ENCODE measurements at places on chromosomes 16 and 17.

DNA sequence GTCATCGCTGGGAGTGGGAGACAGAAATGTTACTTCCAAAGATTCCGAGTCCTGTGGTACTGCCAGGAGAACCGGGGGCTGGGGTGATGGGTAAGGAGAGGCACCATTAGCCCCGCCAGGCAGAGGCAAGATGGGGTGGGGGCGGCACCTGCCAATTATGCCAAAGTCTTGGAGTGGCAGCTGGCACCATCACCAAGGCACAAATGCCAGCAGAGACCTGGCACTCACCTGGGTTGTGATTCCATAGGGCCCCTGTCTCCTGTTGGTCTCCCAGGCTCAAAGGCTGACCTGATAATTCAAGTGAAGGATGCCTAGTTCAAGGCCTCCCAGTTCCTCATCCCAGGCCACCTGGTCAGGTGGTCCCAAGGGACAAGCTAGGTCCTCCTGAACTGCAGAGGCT, 7.6 kb downstream of the NXPH3 start:
- peaks cover 7% of the 10 kb centered on the region for H3K4me1 ChIP-seq
- DNase-seq, result no peak
- peaks cover 9% of the 10 kb centered on the region for H3K27me3 ChIP-seq

GRCh38 chr17:30590081-30590733, 113.0 kb downstream of the GOSR1 start:
- no peaks in the 10 kb centered on the region for H3K27me3 ChIP-seq
- no peak overlapping the region for H3K27ac ChIP-seq
- no peak for DNase-seq
- H3K4me3 ChIP-seq, result no peak overlapping the region

- H3K27ac ChIP-seq, result no peak overlapping the region
- no peaks in the 10 kb centered on the region for H3K4me1 ChIP-seq
- no peaks in the 10 kb centered on the region for H3K36me3 ChIP-seq
Measured at GRCh38 chr17:77733576-77734296, 224.8 kb upstream of the TNRC6C start.

DNA sequence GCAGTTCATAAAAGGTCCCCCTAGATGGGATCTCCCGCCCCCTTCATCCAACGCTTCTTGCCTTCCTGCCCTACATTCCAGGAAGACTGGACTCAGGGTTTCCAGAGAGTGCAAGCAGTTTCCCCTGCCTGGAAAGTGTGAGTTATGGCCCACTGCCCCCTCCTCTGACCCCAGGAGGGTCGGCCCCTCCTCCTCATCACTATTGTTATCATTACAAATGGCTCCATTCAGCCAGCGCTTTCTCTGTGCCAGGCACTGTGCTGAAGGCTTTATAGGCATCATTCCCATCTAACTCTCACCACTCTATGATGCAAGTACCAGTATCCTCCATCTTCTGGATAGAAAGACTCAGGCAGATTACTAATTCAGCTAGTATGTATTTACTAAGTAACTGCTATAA, 90.7 kb downstream of the USP31 start:
- no peak overlapping the region for H3K4me3 ChIP-seq
- peaks cover 8% of the 10 kb centered on the region for H3K27me3 ChIP-seq
- no peak for DNase-seq
- H3K4me1 ChIP-seq, result no peaks in the 10 kb centered on the region
- H3K27ac ChIP-seq, result no peak overlapping the region
- H3K36me3 ChIP-seq, result no peaks in the 10 kb centered on the region

- no peaks in the 10 kb centered on the region for H3K36me3 ChIP-seq
- H3K4me3 ChIP-seq, result no peak overlapping the region
- no peaks in the 10 kb centered on the region for H3K27me3 ChIP-seq
- H3K4me1 ChIP-seq, result peaks cover 9% of the 10 kb centered on the region
- DNase-seq, result no peak
Measured at GRCh38 chr16:35750157-35750689, 2290.8 kb downstream of the TP53TG3F start.

- H3K36me3 ChIP-seq, result no peaks in the 10 kb centered on the region
- H3K4me3 ChIP-seq, result no peak overlapping the region
- no peak overlapping the region for H3K27ac ChIP-seq
- H3K27me3 ChIP-seq, result peaks cover 22% of the 10 kb centered on the region
- no peaks in the 10 kb centered on the region for H3K4me1 ChIP-seq
Measured at GRCh38 chr17:20948984-20949777, 93.6 kb downstream of the USP22 start.

GRCh38 chr17:34435182-34435928, 72.3 kb upstream of the CCL1 start:
- no peak for DNase-seq
- H3K27me3 ChIP-seq, result peaks cover 76% of the 10 kb centered on the region

- no peaks in the 10 kb centered on the region for H3K36me3 ChIP-seq
- no peak for DNase-seq
Measured at GRCh38 chr16:13896543-13897182, 23.3 kb upstream of the ERCC4 start.

DNA sequence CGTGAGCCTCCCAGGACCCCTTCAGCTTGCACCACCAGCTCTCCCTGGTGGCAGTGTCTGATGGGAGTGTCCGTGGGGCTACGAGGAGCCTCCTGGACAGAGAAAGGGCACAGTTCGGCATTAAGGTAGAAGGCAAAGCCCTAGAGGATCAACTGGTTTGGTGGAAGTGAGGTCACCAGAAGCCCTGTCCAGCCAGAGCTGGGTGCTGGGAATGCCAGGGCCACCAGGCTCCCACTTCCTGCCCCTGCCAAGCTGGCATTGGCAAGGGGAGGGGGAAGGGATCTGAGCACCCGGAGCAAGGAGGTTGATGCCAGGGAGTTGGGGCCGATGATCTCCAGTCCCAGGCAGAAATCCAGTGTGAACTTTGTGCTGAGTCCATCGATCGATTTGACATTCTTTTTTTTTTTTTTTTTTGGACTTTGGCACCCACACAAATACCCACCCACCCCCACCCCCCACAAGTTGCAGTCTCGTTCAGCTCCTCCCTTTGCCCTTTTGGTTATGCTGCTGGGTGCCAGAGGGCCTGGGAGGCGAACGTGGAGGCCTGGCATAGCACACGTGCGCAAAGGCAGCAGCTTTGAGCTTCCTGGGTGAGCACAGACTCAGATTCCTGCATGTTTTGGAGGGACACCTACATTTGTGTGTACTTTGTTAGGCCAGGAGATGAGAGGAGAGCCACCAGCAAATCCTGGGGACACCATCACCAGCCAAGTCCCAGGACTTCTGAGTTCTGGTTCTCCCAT, 2.1 kb downstream of the NHERF1 start:
- peak; percentile 70 for DNase-seq
- no peak overlapping the region for H3K27ac ChIP-seq
- H3K4me1 ChIP-seq, result peaks cover 32% of the 10 kb centered on the region
- H3K36me3 ChIP-seq, result peaks cover 5% of the 10 kb centered on the region
- H3K4me3 ChIP-seq, result peak overlapping the region; percentile 99

- H3K27me3 ChIP-seq, result no peaks in the 10 kb centered on the region
- no peaks in the 10 kb centered on the region for H3K4me1 ChIP-seq
- H3K27ac ChIP-seq, result no peak overlapping the region
- no peaks in the 10 kb centered on the region for H3K36me3 ChIP-seq
- H3K4me3 ChIP-seq, result no peak overlapping the region
Measured at GRCh38 chr16:72673118-72673517, 374.8 kb downstream of the ZFHX3 start.

DNA sequence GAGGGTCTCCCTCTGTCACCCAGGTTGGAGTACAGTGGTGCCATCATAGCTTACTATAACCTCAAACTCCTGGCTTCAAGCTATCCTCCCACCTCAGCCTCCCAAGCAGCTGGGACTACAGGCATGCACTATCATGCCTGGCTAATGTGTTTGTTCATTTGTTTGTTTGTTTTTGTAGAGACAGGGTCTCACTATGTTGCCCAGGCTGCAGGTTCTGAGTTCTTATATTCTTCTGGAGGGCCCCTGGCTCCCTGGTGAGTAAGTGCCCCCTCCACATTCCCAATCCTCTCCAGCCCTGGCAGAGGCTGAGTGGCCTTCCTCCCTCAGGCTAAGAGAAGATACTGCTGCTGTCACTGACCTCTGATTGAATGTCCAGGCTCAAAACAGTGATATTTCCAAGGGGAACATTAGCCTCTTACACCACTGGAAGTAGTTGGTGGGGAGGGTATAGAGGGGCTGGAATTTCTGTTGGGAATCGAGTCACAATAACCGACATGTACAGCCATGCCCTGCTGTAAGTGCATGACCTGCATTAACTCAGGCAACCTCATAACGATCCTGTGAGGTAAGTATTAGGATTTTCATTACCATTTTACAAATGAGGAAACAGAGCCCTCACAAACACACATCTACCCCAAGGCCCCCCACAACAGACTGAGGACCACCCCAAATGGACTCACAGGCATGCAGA, 2.7 kb upstream of the ETV4 start:
- H3K27ac ChIP-seq, result no peak overlapping the region
- no peaks in the 10 kb centered on the region for H3K27me3 ChIP-seq
- peaks cover 11% of the 10 kb centered on the region for H3K4me1 ChIP-seq
- H3K4me3 ChIP-seq, result no peak overlapping the region

DNA sequence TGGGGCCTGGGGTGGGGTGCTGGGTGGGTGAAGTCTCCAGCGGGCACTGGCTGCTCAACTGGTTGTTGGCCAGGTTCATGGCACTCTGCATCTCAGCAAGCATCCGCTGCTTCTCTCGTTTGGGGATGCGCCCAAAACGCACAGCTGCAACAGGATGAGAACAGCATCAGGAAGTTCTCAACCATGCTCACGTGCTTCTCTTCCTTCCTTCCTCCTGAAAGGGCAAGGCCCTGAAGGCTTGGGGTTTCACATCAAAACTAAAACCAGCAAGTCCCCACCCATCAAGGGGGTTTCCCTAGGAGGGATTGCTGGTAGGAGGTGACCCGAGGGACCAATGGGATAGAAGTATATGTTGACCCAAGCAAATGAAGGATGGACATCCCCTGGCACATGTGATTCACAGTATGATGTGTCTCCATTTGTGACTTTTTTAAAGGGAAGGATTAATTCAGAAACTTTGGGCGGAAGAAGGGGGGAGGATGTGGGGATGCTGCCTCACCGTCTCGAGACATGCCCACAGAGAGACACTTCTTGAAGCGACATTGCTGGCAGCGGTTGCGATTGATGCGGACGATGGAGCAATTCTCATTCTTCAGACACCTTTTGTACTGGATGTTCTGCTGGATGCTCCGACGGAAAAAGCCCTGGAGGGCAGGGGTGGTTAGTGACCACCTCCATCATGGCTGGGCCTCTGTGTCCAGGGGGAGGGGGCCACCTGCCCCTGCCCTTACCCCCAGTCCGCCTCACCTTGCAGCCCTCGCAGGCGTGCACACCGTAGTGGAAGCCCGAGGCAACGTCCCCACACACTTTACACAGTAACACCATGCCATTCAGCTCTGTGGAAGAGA, 4.2 kb downstream of the NR1D1 start:
- H3K27me3 ChIP-seq, result no peaks in the 10 kb centered on the region
- no peak for DNase-seq
- peaks cover 15% of the 10 kb centered on the region for H3K4me1 ChIP-seq
- no peak overlapping the region for H3K4me3 ChIP-seq
- no peak overlapping the region for H3K27ac ChIP-seq

DNA sequence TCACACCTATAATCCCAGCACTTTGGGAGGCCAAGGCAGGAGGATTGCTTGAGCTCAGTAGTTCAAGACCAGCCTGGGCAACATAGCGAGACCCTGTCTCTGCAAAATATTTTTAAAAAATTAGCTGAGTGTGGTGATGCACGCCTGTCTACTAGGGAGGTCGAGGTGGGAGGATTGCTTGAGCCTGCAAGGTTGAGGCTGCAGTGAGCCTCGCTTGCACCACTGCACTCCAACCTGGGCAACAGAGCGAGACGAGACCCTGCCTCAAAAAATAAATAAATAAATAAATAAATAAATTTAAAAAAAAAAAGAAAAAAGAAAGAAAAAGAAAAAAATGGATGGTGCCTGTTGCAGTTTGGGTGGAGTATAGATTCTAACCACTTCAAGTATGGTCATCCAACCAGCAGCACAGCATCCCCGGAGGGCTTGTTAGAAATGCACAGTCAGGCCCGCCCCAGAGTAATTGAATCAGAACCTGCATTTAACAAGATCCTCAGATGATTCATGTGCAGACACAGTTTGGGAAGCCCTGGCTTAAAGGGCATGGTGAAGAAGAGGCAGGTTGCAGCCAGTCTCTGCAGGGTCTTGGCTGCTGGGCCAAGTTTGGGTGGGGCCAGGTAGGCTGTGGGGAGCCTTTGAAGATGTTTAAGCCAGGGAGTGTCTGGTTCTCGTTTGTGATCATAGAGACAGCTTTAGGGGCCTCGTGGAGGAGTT, 40.8 kb downstream of the MRC2 start:
- H3K4me1 ChIP-seq, result no peaks in the 10 kb centered on the region
- H3K36me3 ChIP-seq, result no peaks in the 10 kb centered on the region
- DNase-seq, result no peak
- H3K27ac ChIP-seq, result no peak overlapping the region
- no peaks in the 10 kb centered on the region for H3K27me3 ChIP-seq

- H3K4me1 ChIP-seq, result peaks cover 19% of the 10 kb centered on the region
- H3K4me3 ChIP-seq, result peak overlapping the region; percentile 47
- H3K27ac ChIP-seq, result no peak overlapping the region
- peak; percentile 57 for DNase-seq
- H3K36me3 ChIP-seq, result no peaks in the 10 kb centered on the region
Measured at GRCh38 chr16:31201582-31202413, 762 bp downstream of the PYCARD start.

- H3K27ac ChIP-seq, result no peak overlapping the region
- no peak overlapping the region for H3K4me3 ChIP-seq
- H3K4me1 ChIP-seq, result no peaks in the 10 kb centered on the region
- DNase-seq, result no peak
- H3K27me3 ChIP-seq, result peaks cover 29% of the 10 kb centered on the region
- H3K36me3 ChIP-seq, result no peaks in the 10 kb centered on the region
Measured at GRCh38 chr17:30926516-30926915, 4.8 kb downstream of the ADAP2 start.

- DNase-seq, result peak; percentile 61
- peak within 1 kb of the TSS; percentile 55 for H3K27ac ChIP-seq
Measured at GRCh38 chr17:45432405-45433158, at the start of gene ARHGAP27. Gene ARHGAP27, minus strand, starts transcription at chr17:45432870. Its CDS starts 2,591 bp downstream, at chr17:45430279.

- no peaks in the 10 kb centered on the region for H3K36me3 ChIP-seq
- no peak for DNase-seq
- H3K4me3 ChIP-seq, result no peak overlapping the region
- no peaks in the 10 kb centered on the region for H3K27me3 ChIP-seq
- H3K27ac ChIP-seq, result no peak overlapping the region
- H3K4me1 ChIP-seq, result 0 out of 2 replicates have a peak, but pooled peaks cover 10% of the 10 kb centered on the region
Measured at GRCh38 chr17:57210224-57210553, 46.1 kb upstream of the MSI2 start.

GRCh38 chr17:17235212-17236174, 1.5 kb downstream of the FLCN start:
- no peak overlapping the region for H3K27ac ChIP-seq
- H3K27me3 ChIP-seq, result no peaks in the 10 kb centered on the region
- peak; percentile 25 for DNase-seq
- H3K36me3 ChIP-seq, result 0 out of 2 replicates have a peak, but pooled peaks cover 8% of the 10 kb centered on the region

DNA sequence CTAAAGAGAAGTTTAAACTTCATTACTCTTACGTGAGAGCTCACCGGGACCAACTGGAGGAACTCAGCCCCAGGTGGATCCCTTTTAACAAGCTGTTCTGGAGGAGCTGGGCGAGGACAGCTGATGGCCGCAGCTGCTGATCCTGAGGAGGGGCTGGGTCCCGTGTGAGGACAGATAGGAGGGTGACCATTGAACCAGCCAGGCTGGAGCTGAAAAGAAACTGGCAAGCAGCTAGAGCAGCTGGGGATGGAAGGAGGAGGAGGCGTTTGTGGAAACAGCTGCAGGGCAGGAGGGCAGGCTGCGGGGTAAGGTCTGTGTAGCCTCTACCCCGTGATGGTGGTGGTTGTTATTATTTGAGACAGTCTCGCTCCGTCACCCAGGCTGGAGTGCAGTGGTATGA, 119.5 kb downstream of the AATF start:
- H3K4me3 ChIP-seq, result peak overlapping the region; percentile 5
- H3K36me3 ChIP-seq, result no peaks in the 10 kb centered on the region
- DNase-seq, result no peak
- peaks cover 23% of the 10 kb centered on the region for H3K4me1 ChIP-seq

All from PC-9 (cell line).